ENCODE measurements at places on chromosomes 7 and 10.

GRCh38 chr7:98091523-98091922, 15.1 kb upstream of the LMTK2 start:
- no peak for DNase-seq

GRCh38 chr10:69080226-69080625, 7.7 kb upstream of the SRGN start:
- no peak for DNase-seq

DNA sequence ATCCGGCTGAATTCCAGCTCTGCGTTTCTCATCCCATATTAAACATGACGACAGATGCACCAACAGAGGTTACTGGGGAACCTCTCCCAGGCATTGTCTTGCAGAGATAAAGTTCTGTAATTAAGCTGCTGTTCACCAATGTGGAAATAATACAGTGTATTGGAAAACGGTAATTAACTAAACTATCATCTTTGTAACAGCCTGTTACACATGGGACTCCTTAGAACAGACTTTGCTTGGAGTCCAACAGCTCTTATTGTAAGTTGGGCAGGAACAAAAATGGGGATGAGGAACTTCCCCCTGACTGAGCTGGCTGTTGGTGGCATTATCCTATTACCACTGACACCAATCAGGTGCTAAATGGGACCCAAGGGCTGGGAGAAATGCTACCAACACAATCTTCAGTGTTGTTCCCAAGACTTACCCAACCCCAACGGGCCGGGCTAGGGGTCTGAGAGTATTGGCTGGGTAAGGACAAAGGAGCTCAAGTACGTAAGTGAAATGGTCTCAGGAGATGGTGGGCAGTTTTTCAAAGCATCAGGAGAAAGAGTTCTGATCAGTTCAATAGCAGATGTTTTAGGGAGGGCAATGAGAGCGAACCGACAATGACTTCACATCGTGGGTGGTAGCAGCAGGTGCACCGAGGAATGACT, 759.4 kb downstream of the GRID1 start:
- peak; percentile 1 for DNase-seq

DNA sequence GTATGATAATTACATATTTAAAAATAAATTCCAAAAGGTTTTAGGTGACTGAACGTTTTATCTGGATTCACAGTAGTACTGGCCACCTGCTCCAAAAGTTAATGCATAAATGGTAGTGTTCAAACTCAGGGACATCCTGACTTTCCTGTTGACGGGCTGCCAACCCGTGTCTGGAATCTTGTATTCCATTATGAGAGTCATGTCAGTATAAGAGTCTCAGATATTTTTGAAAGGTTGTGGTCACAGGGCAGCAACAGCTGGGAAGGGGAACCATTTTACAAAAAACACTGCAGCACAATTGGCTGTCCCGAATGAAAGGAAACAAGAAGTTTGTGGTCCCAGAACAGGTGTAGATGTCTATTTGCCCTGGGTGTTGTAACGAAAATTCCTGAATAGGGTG, 2.8 kb downstream of the TDRD1 start:
- DNase-seq = no peak

GRCh38 chr10:130454543-130455000, 318.4 kb downstream of the GLRX3 start:
- no peak for DNase-seq

DNA sequence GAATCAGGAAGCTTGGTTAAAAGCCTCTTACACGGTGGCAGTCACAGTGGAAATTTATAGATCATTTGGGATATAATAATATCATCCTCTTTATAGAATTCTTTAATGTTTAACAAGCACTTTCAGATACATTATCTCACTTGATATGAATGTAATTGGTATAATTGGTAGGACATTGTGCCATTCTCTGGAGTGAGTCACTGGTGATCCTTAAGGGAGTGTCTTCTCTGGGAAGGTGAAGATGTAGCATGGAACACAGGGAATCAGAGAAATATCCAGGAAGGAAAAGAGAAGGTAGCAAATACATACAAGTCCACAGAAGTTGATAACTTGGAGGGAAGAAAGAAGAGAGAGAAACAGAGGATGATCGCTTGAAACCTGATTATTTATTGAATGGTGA, 9.8 kb downstream of the PTPRZ1 start:
- DNase-seq = no peak

- no peak for DNase-seq
Measured at GRCh38 chr7:200290-200689, 7.9 kb downstream of the FAM20C start.

DNA sequence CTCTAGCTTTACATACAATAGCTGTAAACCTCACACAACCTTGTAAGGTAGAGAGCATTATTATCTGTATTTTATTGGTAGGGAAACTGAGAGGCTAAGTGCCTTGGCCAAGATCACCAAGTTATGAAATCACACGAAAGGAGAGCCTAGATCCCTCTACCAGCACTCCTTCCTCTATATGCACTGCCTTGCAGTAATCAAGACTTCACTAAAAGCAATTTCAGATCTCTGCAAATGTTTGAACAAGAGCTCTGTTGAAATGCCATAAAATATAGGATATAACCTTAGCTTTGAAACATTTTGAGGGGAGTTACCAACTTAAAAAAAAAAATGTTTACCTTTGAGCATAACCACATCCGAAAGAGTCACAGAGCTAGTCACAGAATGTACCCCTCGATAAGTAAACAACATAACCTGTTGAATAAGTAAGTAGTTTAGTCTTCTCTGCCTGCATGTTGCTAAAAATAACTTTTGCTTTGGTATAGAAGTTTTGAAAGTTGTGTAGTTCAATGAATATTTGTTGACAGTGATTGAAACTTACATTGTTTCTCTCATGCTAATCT, 709.4 kb downstream of the AUTS2 start:
- DNase-seq = no peak

DNA sequence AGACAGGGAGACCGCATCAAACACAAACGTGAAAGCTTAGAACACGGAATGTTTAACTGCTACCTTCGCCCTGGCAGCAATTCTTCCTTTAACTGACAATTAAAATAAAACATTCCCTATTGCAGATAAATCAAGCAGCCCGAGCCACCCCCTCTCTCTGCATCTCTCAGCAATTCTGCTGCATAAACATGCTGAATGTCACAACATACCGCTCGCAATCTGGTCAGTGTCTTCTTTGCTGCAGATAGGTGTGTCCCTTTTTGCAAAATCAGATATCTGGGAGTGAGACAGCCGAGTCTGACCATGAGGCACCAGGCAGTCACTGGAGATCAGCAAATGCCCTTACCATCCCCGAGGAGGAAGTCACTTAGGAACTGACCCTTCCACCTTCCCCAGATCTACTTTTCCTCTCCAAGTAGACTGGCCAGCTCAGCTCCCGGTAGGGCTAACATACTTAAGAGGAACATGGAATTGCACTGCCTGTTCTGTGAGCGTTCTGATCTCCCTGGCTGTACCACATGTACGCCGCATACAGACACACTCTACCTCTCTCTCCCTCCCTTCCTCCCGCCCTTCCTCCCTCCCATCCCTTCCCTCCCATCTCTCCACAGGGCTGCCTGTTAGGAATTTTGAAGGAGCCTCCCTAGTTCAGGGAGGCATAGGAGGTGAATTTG, at the start of gene FRMD4A:
TSS of gene FRMD4A (minus strand) at position 537 of the 674 bp plus-strand sequence.
- no peak for DNase-seq

DNA sequence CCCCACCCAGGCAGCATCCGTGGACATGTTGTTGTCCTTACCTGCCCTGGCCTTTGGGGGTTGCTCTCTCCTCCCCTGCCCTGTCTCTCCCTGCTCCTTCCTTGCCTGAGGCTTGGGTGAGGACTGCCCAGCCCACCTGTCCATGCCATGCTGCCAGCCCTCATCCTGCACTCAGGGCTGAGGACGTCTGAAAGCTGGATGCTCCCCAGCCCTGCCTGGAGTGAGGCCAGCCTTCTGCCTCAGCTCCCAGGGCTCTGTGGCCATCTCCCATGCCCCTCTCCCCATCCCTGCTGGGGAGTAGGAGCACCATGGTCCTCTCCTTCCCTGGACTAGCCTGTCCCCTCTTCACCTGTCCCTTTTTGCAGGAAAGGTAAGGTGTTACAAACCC, 68.4 kb downstream of the RAMP3 start:
- no peak for DNase-seq

All from ecto neural progenitor cell (in vitro differentiated cells).